GOT3 (cell line): ENCODE measurements at places on chromosomes 3 and 15.

DNA sequence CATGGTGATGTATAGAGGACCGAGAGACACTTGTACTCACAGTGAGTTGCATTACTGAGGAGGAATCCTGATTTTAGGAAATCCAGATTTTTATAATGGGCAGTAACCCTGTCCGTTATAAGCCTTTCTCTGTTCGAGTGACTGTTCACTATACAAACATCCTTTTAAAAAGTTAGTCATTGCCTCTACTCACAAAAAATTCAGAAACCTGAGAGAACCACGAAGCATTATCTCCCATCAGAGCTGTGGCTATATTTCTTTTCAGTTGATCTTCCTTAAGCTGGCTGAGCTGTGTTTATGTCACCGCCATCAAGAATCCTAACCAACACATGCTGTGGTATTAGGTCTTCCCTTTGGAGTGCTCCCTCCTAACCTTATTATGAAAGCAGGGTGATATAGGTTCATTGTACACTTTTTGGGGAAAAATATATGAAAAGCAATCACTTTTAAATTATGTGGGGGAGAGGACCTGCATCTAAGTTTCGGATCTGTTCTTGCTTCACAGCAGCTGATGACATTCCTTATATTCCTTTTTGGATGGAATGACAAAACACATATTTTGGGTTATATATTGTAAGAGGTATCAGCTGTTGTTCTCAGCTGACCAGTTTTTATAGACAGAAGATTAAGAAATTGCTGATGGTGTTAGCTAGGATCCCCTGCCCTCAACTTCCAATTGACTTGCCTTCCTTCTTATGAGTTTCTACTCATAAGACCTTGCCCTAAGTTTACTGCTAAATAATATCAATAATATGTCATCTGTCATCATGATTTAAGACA lies 465.9 kb upstream of the RASGRP1 start:
- DNase-seq, result no peak

GRCh38 chr3:5004319-5005152 lies 25.3 kb downstream of the BHLHE40 start:
- no peak for DNase-seq

- DNase-seq, result no peak
These were observed 41.3 kb upstream of the TRIM42 start for GRCh38 chr3:140636406-140637138.

DNA sequence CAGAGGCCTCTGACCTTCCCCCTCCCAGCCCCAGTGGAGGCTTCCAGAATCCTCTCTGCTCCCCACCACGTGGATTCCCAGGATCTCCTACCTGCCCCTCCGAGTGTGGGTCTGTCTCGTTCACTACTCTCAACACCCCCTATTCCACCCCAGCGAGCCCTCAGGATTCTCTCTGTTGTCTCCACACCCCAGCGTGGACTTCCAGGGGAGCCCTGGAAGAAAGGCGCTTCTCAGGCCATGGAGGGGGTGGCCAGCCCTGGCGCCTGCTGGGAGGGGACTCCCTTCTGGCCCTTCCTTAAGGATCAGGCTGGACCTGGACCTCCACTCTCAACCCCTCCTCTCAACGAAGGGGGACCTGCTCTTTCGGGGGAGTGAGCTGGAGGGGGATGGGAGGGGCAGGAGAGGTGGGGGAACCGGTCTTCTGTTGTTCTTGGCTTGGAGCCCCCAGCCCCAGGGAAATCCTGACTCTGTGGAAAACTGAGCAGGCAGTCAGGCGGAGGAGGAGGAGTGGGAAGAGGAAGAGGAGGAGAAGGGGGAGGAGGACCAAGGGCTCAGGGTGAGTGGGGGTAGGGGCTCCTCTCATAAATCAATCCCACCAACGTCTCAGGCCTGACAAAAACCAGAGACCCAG lies 32.9 kb downstream of the EPHB3 start:
- DNase-seq, result no peak

DNA sequence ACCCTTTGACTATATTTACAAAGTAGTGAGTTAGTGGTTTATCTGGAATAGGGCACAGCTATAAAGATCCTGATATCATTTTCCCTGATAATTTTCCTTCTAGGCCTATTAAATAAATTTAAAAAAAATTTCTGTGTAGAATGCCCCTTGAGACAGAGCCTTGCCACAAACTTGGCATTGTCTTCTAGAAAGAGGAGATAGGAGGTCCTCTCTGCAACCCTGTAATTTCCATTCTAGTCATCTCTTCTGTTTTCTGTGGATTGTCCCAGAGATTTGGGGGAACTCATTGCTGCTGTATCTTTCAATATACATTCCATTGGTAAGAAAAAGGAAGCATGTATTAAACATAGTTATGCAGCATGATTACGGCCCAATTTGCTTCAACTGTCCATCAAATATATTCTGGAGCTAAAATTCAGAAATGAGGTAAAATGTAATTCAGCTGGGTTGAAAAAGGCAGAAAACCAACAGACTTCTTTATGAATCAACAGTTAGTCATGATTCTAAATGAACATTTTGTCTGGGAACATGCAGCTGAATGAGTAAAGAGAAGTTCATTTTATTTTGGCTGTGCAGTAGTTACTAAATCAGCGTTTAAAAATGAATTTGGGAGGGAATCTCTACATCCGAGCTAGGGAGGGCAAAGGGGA lies 401.1 kb downstream of the NAALADL2 start:
- no peak for DNase-seq

GRCh38 chr3:147426931-147427330 lies 17.8 kb downstream of the ZIC1 start:
- DNase-seq, result no peak

DNA sequence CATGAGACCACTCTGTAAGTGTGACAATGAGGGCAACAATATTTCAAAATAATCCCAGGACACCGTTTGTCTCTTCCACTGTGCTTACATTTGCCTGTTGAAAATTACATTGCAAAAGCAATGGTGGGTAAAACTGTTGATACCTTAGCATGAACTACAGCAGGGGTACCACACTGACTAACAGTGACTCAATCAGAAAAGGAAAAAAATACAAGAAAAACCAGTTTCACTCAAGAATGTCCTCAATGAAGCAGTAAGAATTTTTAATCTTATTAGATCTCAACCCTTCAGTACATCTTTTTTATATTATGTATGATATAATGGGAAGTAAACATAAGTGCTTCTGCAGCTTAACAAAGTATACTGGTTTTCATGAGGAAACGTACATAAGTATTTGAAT lies 1.6 kb upstream of the CCDC54 start:
- DNase-seq, result no peak

DNA sequence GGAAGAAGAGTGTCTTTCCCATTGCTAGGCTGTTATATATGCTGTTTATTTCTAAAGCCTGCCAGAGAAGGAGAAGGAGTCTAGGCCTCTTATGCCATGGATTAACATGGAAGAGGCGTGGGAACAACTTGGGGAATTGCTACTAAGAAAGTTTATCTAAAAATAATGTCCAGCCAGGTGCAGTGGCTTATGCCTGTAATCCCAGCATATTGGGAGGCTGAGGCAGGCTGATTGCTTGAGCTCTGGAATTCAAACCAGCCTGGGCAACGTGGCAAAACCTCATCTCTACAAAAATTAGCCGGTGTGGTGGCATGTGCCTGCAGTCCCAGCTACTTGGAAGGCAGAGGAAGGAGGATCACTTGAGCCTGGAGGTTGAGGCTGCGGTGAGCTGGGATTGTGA lies 51.7 kb upstream of the ARPP19 start:
- DNase-seq, result no peak

DNA sequence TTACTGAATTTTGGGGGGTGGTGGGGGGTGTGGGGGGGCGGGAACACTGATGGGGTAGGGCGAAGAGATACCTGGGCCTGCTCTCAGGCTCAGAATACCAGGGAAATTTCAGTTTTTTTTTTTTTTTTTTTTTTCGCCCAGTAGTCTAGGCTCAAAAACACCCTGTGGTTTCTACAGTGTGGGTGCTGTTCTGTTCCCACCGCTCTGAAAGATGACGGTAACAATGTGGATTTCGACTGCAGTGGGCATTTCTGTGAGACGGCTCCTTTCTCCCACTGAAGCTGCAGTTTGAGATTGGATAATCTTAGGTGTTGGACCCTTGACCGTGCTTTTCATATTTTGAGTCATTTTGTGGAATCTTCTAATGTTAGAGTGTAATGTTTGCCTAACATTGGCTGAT lies 143.8 kb upstream of the RGMA start:
- DNase-seq, result no peak

DNA sequence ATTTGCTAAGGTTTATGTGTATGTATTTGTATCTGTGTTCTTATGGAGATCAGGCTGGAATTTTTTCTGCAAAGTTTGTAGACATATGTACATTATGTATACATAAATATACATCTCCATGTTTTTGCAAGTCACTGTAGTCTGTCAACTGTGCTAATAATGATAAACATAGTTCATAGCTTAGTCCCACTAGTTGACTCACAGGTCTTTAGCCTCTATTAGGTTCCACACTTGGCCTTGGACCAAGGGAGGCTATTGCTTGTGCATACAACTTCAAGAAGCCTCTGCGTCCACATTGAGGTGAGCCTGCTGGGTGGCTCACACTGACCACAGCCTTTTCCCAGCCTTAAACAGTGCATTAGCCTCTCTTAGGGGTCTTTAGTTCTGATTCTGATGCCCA lies 243.8 kb upstream of the PEX5L start:
- no peak for DNase-seq

DNA sequence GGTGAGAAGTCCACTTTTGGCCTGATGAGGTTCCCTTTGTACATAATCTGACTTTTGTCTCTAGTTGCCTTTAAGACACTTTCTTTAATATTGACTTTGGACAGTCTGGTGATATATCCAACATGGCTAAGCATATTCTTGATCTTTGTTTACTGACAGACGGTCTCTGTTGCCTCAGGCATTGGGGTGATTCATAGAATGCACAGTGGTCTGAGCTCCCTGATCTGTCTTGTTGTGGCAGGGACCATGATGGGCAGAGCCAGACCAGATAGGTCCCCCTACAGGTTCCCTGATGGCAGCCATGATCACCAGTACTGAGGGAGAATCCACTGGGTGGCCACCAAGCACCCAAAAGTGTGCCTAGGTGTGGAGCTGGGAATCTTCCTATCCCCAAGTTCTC lies 678.1 kb downstream of the MCTP2 start:
- no peak for DNase-seq

GRCh38 chr3:155252021-155252420 lies 41.5 kb downstream of the STRIT1 start:
- DNase-seq, result no peak

DNA sequence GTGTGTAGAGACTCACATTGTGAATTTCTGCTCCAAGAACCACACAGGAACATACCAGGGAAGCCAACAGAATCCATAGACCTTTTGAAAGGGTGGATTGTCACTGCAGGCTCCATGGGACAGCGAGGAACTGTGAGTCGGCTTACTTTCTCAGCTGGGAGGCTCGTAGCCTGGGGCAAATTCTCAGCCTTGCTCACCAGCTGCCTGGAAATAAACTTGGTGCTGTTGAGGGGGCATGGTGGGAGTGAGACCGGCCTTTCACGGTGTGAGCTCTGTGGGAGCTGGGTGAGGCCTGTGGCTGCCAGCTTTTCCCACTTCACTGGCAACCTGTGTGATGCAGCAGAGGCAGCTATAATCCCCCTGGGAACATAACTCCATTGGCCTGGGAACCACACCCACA lies 146.6 kb upstream of the P2RY1 start:
- no peak for DNase-seq

DNA sequence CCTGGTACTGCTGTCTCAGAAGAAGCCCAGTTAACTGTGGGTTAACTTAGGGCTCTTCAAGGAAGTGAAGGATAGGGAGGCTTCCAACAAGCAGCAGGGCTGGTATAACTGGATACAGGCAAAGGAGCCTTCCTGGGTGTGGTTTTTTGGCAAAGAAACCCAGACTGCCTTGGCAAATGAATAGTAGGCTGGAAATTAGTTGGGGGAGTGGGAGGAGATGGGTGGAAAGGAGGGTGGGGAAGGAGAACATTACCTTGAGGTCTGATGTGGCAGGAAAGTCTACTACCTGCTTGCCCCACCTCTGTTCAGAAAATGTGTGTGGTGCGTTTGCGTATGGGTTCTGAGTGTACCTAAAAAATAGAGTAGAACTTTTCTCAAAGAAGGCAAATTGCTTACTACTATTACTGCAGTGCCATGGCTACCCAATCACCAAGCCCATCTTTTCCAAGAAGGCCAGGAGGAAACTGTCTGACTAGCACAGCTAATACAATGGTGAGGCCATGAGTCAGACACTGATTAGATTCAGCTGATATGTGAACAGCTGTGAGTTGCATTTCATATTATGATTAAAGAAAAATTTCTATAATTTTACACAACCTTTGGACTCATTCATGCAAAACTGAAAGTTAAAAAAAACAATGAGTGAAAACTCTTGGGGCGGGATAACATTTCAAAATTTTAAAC lies 55.2 kb downstream of the SPTSSB start:
- DNase-seq, result no peak
